ENCODE measurements at places on chromosomes 2 and 18.

DNA sequence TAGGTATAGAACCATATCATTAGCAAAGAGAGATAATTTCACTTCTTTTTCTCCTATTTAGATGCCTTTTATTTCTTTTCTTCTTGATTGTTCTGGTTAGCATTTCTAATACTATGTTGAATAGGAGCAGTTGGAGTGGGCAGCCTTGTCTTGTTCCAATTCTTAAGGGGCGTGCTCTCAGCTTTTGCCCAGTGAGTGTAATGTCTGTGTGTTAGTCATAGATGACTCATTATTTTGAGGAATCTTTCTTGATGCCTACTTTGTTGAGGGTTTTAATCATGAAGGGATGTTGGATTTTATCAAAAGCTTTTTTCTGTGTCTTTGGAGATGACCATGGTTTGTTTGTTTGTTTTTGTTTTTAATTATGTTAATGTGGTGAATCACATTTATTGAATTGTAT, 1453.1 kb upstream of the SLC39A10 start:
- DNase-seq = peak; percentile 7

DNA sequence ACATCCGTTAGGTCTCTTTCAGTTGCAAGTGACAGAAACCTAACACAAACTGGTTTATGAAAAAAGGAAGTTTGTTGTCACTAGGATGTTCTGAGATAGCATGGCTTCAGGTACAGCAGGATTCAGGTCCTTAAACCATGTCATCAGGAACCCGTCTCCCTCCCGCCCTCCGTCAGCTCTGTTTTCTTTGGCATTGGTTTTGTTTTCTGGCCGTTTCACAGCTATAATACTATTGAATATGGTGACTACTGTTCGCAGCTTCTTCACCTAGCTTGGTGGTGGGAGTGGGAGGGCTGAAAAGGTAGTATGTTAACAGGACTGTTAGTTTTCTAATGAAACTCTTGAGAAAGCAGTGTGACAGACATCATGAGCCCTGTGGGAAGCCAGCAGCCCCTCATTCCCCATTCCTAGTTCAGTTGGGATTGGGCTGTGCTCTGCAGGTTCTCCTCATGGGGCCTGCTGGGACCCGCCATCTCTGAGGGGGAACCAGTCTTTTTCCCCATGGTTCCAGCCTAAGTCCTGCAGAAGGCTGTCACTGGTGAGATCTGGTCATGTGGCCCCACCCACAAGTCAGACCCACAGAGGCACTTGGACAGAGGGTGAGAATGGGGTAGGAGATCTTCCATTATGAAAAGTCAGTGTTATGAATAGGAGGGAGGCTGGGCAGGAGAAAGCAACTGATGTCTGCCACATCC, 12.1 kb downstream of the PTMA start:
- DNase-seq = no peak

GRCh38 chr2:212609479-212609878, 70.9 kb upstream of the ERBB4 start:
- DNase-seq = no peak

- DNase-seq = peak; percentile 96
Measured at GRCh38 chr2:38702413-38702812, 36.5 kb downstream of the GALM start.

- no peak for DNase-seq
Measured at GRCh38 chr2:138000009-138000408, 35.7 kb downstream of the HNMT start.

DNA sequence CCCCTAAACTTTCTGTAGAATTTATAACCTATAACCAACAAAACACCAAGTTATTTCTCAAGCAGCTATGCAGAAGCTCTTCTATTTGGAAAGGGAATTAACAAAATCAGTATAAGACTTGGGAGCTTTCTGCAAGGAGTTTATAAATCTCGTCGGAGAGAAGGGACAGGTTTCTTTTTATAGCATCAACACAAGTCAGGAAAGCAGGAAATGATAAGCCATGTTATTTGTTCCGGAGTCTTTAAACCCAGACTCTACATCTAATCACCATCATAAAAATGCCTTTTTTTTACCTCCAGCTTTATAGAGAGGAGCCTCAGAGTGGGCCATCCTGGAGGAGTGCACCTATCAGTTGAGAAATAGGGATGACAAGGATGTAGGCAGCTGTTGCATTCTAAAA, 137.1 kb downstream of the DPP10 start:
- DNase-seq = no peak

- no peak for DNase-seq
Measured at GRCh38 chr18:7772951-7773350, 205.8 kb downstream of the PTPRM start.

GRCh38 chr2:227886149-227886548, 14.7 kb downstream of the DAW1 start:
- no peak for DNase-seq

GRCh38 chr18:78271790-78272189, 707.8 kb upstream of the SALL3 start:
- no peak for DNase-seq
